Activated T-cell treated with anti-CD3 and anti-CD28 coated beads for 1 hour (primary cell): ENCODE measurements at places on chromosomes 6 and 20.

DNA sequence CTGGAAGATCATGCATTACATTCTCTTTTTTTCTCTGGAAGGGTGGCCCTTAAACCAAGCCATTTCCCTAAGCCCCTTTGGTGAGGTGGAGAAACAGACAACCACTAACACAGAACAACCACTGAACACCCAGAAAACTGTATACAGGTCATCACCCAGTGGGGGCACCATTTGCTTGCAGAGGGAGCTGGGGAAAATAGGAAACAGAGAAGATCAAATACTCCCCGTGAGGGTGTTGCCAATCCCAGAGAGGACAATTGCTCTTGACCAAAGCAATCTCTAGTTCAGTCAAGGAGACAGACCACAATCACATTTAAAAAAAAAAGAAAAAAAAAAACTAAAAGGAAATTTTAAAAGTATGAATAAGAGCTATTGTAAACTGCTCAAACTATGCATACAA is 865 bp upstream of the DAAM2 start:
- no peak for DNase-seq

GRCh38 chr6:164911873-164912580 is 397.4 kb downstream of the C6orf118 start:
- DNase-seq, result no peak

DNA sequence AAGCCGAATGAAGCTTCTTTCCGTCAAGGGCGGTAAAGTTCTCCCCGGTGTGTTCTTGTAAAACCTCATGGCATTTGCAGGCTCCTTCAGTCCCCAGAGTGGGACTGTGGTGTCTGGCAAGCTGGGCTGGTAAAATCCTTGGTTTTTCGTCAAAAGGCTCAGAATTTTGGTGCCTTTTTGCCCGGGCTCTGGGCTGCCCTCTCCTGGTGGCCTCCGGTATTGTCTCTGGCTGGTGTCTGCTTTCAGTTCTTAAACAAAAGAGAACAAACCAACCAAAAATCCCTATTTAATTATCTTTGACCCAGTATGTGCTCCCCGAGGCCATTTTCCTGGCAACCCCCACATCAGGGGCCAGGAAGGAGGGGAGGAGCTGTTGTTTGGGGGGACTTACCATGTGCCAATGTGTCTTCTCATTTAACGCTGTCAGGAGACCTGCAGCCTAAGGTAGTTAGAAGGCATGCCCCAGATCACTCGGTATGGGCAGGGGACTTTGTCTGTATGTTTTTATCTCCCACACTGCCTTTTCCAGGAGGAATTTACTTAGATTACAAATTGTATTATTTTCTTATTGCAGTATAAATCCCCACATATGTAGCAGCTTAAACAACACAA is 11.1 kb downstream of the CDH4 start:
- DNase-seq, result peak; percentile 13

DNA sequence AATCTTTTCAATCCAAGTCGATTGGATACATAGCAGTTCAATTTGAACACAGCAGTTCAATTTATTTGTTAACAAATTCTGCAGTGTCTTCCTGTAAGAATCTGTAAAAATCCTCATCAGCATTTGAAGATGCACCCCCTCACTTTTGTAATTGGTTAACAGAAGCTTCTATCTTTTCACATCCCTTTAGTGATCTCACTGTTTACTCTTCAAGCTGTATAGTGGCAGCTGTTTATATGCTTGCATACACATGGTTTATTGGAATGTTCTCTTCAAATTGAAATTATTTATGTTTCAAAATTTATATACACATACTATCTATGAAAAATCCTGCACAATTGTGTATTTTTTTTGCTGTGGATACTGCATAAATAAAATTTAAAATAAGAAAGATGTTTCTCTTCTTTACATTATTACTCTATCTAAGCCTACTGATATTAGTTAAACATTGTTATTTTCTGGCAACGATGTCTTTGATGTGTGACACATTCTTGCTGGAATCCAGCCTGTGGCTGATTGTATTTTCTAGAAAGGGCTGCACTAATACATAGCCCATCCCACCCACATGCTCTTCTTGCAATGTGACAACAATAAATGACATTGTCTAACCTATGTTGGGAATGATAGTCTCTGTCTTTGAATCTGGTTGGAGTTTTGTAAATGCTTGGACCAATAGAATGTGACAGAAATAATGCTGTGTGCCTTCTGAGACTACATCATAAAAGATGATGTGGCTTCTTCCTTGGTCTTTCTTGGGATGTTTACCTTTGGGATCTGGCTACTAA is 573.0 kb downstream of the CD109 start:
- no peak for DNase-seq

- no peak for DNase-seq
These were observed 265.7 kb downstream of the ADGRG6 start for GRCh38 chr6:142567461-142567860.

GRCh38 chr20:62711703-62712101 is 3.1 kb downstream of the NTSR1 start:
- no peak for DNase-seq

DNA sequence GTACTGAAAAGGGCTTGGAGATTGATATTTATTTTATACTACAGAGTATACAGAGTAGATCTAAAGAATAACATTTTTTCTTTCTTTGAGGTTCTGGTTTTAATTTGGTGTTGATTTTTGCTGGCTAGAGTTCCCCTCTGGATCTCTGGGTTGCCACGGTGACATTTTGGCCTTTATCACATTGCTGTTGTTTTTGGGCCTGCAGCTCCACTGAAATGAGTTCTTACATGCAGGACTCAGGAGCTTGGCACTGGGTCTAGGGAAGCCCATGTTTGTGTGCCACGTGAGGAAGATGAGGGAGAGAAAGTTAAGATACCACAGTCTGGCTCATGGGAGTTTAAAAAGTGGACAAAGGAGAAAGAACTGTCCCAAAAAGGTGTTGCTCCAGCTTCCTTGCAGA is 7.4 kb upstream of the TFAP2C start:
- DNase-seq, result no peak

DNA sequence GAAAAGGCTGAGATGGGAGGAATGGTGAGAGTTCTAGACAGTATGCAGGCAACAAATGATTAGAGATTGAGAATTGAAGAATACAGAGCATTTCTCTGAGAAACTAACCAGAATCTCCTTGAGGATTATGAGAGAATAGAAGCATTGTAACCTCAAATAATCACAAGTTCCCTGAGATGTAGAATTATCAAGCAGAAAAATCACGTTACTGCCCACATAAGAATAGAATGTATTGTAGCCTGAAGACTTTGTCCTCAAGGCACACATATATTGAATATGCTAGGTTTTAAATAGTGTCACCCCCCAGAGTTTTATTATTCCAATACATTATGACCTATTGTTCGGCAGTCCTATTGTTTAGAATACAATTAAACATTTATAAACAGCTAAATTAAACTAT is 57.2 kb downstream of the CNKSR3 start:
- DNase-seq, result no peak

GRCh38 chr6:42017021-42017643 is 33.2 kb upstream of the TAF8 start:
- no peak for DNase-seq

GRCh38 chr6:94196891-94197290 is 777.5 kb upstream of the EPHA7 start:
- no peak for DNase-seq

DNA sequence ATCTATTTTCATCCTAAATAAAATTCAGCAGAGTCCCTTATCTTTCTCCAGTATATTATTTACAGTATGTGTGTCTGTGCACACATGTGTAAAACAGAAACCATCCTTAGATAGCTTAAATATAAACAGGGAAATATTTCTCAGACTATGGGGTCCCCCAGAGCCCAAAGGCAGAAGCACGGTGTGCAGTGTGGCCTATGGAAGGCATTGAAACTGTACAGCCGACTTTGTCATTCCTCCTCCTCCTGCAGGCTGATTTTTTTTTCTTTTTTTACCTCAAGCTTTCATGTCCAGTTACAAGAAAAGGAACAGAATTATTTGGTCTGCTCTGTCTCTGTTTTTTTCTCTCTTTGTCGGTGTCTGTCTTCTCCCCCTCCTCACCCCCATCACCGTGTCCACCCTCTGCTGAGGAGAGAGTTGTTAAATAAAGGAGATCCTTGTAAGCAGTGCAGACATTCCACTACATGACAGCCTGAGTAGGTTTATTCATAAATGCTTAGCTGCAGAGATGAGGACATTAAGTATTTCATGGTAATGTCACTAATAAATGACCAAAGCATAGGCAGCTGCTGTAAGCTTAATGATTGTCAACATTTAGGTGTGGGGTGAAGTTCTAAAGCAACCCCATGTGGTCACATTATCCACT is 31.8 kb upstream of the SLC35D3 start:
- no peak for DNase-seq

DNA sequence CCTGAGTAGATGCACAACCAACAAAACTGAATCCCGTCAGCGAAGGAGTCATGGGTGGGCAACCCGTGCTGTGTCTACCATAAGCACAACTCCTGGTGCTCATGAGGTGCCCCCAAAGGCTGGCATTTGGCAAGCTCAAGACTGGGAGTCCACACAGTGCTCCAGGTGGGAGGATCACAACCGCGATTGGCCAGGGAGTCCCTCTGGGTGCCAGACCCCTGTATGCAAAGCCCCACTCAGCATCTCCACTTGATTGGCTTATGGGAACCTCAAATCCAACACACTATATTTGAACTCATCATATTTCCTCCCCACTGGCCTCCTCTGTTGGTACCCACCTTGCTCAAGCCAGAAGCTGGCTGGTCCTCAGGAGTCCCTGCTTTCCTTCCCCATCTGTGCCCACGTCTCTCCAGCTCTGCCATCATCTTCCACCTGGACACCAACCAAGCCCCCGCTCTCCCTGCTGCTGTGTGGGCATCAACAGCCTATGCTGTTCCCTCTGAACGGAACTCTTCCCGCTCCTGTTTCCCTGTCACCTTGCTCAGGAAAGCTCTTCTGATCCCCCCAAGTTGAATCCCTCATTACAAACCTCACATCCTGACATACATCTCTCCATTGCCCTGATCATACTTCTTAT is 142.3 kb upstream of the PTPN1 start:
- no peak for DNase-seq

- DNase-seq, result no peak
These were observed 75.1 kb downstream of the ADGRG6 start for GRCh38 chr6:142376800-142377496.

DNA sequence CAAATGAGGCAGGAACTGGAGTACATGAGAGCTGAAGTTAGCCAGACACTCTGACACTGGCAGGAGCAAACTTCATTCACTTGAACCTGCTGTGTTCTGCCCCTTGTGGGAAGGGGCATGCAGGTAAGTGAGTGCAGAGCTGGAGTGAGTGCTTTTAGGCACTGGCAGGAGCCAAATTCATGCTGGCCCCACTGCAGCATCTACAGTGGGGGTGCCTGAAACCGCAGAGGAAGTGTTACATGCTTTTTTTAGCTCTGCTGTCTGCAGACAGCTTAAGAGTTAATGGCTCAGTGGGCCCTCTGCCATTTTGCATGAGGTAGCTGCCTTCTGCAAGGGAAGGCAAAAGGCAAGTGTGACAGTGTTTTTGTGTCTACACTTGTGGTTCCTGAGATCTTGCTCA is 167.9 kb upstream of the SYNCRIP start:
- no peak for DNase-seq

DNA sequence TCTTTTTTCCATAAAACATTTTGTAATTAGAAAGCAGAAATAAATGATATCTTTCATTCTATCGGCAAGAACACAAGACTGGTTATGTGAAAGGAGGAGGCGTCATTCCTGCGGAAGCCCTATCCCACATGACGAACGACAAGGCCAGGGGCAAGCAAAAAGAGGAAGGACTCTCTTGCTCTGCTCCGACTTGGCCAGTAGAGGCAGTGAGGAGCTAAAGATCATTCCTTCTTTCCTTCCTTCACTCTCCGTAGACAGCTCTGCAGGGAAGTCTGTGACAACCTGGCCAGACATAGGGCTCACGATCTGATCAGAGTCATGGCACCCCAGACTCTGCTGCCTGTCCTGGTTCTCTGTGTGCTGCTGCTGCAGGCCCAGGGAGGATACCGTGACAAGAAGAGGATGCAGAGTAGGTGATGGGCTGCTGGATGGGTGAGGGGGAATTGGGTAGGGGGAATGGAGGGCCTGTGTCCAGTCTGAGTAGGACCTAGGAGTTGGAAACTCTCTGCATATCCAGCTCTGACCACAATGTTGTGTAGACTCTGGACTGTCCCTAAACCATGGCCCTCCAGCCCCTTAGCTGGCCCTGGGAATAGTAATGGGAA is at the start of gene WFDC10A:
Gene WFDC10A (plus strand): TSS at position 244 of the 605 bp plus-strand sequence. CDS start 75 bp downstream, at position 319.
- DNase-seq, result no peak

GRCh38 chr6:144036064-144036834 is 28.2 kb upstream of the PLAGL1 start:
- no peak for DNase-seq

DNA sequence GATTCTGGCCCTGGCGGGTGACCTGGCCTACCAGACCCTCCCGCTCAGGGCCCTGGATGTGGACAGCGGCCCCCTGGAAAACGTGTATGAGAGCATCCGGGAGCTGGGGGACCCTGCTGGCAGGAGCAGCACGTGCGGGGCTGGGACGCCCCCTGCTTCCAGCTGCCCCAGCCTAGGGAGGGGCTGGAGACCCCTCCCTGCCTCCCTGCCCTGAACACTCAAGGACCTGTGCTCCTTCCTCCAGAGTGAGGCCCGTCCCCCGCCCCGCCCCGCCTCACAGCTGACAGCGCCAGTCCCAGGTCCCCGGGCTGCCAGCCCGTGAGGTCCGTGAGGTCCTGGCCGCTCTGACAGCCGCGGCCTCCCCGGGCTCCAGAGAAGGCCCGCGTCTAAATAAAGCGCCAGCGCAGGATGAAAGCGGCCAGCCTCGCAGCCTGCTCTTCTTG is 868 bp upstream of the SLC2A4RG start:
- DNase-seq, result no peak

DNA sequence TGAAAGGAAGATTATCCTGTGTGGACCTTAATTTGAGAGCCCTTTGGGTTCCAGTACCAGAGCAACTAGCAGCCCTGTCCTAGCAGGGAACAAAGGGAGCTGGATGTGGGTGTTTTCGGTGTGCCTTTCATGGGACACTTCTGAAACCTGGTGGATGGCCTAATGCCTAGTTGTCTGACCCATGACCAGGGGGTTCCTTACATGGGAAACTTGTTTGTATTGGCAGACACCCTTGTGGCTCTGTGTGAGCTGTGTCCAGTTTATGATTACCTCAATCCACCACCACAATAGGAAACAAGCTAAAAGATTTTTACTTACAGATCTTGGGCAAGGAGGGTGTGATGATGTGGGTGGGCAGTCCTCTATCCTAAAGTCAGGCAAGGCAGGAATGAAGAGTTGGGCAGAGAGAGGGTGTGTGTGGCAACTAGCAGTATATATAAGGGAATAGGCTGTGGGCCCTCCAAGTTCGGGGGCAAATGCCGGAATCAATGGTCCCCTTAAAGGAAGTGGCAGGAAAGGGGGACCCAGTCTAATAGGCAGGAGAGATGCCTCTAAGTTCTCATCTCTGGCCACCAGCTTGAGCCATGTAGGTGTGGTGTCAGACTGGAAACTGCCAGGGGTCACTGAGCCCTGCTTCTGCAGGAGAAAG is 264.6 kb downstream of the QKI start:
- no peak for DNase-seq

DNA sequence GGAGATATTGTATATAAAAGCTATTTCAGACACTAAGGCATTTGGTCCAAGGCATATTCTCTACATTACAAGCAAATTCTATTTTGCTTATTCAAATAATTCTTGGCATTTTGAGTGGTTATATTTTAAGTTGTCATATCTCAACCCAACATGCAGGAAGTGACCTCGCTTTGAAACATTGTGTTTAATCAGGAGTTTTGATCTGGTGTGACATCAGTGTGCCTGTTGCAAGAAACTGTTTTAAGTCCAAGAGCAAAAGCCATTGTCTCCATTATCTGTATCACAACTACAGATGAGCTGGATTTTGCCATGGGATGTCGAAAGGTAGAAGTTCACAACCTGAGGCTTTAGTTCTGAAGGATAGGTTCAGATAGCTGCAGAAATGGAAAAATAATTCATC is 509.9 kb upstream of the ID4 start:
- no peak for DNase-seq

GRCh38 chr6:137095651-137096238 is 51.0 kb upstream of the IL20RA start:
- no peak for DNase-seq
